GM23338 (cell line): ENCODE measurements at places on chromosomes 6 and 20.

DNA sequence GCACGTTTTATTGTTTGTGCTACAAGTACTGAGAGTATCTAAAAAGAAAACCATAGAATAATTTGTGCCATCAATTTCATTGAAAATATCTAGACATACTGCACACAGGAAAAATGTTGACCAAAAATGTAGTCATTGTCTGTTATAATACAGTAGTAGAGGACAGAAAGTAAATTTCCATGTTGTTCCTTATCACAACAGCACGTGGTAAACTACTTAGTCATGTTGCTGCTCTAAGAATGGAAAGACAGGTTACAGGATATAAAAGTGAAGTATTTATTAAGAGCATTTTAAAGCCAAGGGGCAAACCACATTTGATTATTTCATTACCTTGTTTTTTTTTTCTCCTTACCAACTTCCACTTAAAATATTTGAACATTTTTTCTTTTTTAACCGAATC is 89.0 kb upstream of the CEP85L start:
- DNase-seq = no peak

- no peak for DNase-seq
Observed at GRCh38 chr6:158293122-158293521, 19.1 kb upstream of the TULP4 start.

DNA sequence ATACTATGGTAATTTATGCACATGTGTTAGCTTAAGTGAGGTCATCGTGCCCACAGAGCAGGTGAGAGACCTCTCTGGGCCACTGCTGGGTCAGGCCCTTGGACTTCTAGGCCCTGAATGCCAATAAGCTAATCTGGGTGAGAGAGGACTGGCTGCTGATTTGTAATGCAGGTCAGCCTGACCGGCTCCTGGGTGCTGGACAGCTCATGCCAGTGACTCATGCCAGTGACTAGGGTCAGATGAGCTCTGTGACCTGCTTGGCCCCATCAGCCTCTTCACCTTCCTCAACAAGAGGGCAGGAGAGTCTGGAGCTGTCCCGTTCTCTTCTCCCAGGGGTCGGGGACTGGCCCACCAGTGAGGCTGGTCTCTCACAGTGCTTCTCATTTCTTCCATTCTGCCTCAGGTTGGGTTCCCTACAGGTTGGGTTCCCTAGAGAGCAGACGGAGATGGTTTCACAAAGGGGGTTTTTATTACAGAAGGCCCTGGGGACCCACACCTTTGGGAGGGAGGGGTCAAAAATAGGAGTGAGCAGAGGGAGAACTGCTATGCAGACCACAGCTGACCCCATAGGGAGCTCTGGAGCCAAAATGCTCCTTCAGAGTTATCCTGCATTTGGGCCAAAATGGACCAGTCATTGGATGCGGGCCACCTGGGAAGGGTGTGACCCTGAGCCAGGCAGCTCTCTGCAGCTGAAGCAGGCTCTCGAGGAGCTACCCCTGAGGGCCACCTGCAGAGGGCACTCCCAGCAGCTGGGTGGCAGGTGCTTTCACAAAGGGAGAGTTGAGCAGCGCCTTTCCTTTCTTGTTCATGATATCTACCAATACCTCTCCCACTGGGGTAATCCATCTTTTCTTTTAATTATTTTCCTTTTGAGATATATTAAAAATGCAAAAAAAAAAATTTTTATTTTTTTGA is 2.2 kb upstream of the OXT start:
- peak; percentile 59 for DNase-seq

GRCh38 chr20:3275966-3276679 is 37.1 kb upstream of the SLC4A11 start:
- DNase-seq = no peak

DNA sequence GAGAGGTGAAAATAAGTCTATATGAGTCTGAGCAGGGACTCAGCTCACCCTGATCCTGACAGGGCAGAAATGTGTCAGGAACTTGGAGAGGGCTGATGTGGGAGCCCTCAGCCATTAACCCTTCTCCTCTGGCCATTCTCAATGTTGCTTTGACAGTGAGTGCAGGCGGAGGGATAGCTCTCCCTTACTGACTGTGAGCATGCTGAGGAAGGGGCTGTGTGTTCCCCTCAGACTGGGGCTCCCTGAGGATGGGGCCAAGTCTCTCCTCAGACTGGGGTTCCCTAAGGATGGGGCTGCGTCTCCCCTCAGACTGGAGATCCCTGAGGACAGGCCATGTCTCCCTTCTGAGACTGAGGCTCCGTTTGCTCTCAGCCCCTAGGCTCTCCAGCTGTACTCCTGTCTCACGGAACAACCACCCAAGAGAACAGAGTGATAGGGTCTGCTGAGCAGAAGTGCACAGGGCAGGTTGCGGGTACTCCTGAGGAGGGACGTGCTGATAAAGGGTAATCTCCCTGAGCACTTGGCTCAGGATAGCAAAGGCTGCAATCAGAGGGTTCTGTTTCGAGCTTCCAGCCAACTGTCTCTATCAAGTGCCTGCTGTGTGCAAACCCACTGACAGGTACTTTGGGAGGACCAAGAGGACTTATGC is 141.0 kb downstream of the MRPL14 start:
- DNase-seq = no peak

DNA sequence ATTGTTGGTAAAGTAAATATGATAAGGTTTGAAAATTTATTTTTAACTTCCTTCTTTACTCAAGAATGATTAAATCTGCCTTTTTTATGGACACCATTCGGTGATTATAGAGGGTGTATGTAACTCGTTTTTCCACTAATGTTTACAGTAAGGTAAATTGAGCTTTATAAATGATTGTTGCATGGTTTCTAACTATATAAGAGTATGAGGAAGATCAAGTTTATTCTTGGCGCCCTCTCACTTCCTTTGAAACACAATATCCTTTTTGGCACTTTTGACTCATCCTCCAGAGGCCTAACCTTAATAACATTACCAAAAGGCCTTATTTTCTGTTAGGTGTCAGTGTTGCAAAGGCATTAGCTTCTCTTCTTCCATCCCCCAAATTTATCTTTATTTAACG is 41.8 kb upstream of the MTRF1L start:
- DNase-seq = no peak

GRCh38 chr6:162100096-162100495 is 627.5 kb downstream of the PRKN start:
- DNase-seq = no peak

DNA sequence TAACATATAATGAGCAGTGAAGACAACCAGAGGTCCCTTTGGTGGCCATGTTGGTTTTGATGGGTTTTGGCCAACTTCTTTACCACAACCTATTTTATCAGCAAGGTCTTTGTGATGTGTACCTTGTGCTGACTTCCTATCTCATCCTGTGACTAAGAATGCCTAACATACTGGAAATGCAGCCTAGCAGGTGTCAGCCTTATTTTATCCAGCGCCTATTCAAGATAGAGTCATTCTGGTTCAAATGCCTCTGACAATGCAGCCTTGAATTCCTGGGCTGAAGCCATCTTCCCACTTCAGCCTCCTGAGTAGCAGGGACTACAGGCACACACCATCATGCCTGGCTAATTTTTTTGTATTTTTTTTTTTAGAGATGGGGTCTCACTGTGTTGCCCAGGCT is 7.8 kb upstream of the TRIM38 start:
- no peak for DNase-seq

GRCh38 chr20:48288930-48289507 is 503.7 kb upstream of the SULF2 start:
- DNase-seq = no peak
